ENCODE measurements at places on chromosomes 1 and 21. TPM values are rescaled to one million over a fixed set of nuclear protein-coding genes. Genes with fewer than 3 reads are reported as not detected.

The ZNF593OS gene
- polyA plus RNA-seq, result 0.62 TPM

The TMEM82 gene
- polyA plus RNA-seq, result not detected

DNA sequence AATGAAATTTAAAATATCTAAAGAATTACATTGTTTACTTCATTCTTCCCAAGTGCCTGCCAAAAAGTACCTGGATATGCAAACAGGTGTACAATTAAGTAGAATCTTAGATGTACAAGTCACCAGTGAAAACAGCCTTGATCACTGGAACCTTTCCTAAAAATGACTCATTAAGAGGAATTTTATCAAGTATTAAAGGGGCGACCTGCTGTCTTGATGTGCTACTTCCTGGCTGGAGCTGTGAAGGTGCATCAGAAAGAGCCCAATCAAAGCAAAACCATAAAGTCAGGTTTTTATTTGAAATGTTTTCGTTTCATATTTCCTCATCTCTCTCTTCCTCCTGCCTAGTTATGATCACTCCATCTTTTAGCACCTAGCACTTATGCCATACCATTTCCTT lies 33.4 kb downstream of the IFI44 start:
- no peaks in the 10 kb centered on the region for H3K36me3 ChIP-seq
- H3K4me1 ChIP-seq, result no peaks in the 10 kb centered on the region
- H3K27ac ChIP-seq, result no peak overlapping the region
- no peaks in the 10 kb centered on the region for H3K27me3 ChIP-seq

DNA sequence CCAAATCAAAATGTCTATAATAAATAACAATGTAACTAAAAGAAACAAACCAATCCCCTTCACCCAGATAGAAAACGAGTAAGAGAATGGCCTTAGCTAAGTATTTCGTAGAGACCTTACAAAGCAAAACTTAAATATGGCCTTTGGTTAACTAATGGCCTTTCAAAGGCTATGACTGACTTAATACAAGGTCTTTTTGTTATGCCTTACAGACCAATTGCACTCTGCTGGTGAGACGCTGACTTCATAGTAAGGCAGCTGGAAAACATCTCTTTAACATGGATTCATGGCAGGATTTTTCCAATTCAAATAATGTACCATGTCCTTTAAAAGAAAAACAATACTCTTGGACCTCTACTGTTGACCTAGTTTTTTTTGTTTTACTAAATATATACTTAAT lies 15.8 kb upstream of the TBCE start:
- H3K27me3 ChIP-seq, result no peaks in the 10 kb centered on the region
- H3K36me3 ChIP-seq, result no peaks in the 10 kb centered on the region
- H3K4me3 ChIP-seq, result no peak overlapping the region
- no peak for DNase-seq
- H3K27ac ChIP-seq, result no peak overlapping the region

DNA sequence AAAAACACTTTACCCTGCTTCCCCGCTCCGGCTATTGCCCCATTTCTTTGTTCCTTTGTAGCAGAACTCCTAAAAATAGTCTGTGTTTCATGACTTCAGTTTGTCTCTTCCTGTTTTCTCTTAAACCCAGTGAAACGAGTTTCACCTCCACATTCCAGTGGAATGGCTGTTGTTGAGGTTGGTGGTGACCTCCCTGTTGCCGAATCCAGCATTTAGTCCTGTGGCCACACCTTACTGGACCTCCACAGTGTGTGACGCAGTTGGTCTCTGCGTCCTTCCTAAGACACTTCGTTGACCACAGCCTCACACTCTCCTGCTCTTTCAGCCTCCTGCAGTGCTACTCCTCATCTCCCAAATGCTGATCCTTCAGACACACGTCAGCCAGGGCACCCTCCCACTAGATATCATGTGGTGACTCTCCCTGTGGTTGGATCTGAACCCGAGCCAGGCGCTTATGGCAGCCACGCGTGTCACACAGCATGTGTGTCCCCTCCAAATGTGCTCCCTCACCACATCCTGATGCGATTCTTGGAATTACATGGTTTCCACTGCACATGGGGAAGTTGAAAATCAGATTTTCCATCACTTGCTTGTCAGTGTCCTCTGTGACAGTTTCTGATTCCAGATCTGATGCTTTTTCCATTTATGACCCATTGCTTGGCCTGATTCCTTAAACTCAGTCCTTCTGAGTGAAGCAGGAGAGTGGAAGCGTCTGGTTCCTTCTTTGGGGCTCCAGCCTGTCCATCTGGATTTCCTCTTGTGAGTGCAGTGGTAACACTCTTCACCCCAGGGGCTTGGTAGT lies 99.1 kb upstream of the ARTN start:
- H3K27ac ChIP-seq, result no peak overlapping the region
- no peak for DNase-seq
- peaks cover 9% of the 10 kb centered on the region for H3K4me1 ChIP-seq
- no peaks in the 10 kb centered on the region for H3K36me3 ChIP-seq
- H3K27me3 ChIP-seq, result no peaks in the 10 kb centered on the region
- no peak overlapping the region for H3K4me3 ChIP-seq

- no peaks in the 10 kb centered on the region for H3K36me3 ChIP-seq
- peak overlapping the region; percentile 37 for H3K4me3 ChIP-seq
- H3K4me1 ChIP-seq, result peaks cover 9% of the 10 kb centered on the region
- H3K27me3 ChIP-seq, result no peaks in the 10 kb centered on the region
These were observed 12.5 kb downstream of the NR5A2 start for GRCh38 chr1:200039849-200040474.
